A549 treated with Mapracorat at 1 μM for 4 hours (cell line): ENCODE measurements at places on chromosomes 12 and 14. TPM values are rescaled to one million over a fixed set of nuclear protein-coding genes. Genes with fewer than 3 reads are reported as not detected.

CIT gene
- total RNA-seq = 10.0 to 15.4 TPM (median 13.6 TPM) in 5 replicates

LTBR gene
- total RNA-seq = 199 to 249 TPM (median 243 TPM) in 5 replicates

DPPA3 gene
- not detected in 5 replicates for total RNA-seq

SERPINA5 gene
- 0.11 to 0.34 TPM (median 0.15 TPM) in 4 of 5 replicates, not detected in the other for total RNA-seq

GCH1 gene
- total RNA-seq = 3.2 to 4.7 TPM (median 4.2 TPM) in 5 replicates

AKAP6 gene
- total RNA-seq = 0.30 to 0.55 TPM (median 0.47 TPM) in 5 replicates

RNASE3 gene
- not detected in 5 replicates for total RNA-seq

ACOT2 gene
- total RNA-seq = 42.3 to 55.0 TPM (median 54.1 TPM) in 5 replicates

B4GALNT3 gene
- total RNA-seq = 0.35 to 1.1 TPM (median 0.68 TPM) in 5 replicates

SLC39A2 gene
- 0.17 TPM in 1 of 5 replicates, not detected in the others for total RNA-seq

CD163L1 gene
- total RNA-seq = 0.38 to 0.72 TPM (median 0.49 TPM) in 5 replicates
